HCT116 (cell line): ENCODE measurements at places on chromosomes 5 and 9.

- no peak for DNase-seq
Measured at GRCh38 chr5:67467110-67467509, 270.5 kb upstream of the CD180 start.

DNA sequence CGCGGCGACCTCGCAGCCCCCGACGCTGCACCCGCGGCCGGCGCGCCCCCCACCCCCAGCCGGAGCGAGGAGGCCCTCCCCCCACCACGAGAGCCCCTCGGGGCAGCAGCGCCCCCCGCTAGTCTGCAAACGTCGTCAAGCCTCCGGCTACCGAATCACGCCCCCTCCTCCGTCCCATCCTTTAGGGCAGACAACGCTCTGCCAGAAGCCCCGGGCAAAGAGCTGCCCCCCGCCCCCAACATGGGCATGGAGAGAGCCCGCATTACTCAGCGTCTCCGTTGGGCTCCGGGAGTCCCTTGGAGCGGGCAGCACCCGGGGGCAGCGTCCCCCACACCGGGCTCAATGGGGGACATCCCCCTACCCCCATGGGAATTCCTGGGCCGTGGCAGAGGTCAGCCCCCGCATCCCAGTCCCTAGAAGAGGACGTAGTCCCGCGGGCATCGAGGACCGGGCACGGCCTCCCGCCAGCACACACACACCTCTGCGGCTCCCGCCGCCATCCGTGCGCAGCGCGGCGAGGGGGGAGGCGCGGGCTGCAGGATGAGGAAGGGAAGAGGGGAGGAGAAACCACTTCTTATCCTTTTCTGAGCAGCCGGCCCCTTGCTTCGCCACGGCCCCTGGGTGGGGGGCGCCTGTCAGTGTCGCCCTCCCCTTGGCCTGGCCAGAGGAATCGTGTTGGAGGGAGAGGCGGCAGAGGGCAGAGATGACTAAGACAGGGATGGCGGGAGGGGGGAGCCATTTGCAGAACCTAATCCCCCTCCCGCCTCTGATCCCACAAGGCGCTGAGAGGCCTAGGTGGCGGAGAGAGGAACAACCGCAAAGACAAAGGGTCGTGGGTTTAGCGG is 750 bp downstream of the DNM1 start:
- DNase-seq, result no peak

DNA sequence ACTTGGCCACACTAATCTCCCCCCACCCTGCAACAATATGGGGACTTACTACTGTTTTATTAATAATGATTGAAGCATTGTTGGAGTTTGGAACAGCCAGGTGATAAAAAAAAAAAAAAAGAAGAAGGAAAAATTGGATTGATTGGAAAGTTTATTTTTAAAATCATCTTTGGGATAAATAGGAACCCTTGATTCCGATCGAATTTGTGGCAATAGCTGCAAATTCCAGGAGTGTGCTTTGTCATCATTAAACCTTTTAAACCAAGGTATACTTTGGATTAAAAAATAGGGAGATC is 907 bp upstream of the NR2F1 start:
- no peak for DNase-seq

GRCh38 chr5:52725065-52725746 is 62.5 kb upstream of the ITGA1 start:
- no peak for DNase-seq

- DNase-seq, result no peak
Measured at GRCh38 chr9:125633116-125633745, 73.8 kb downstream of the MAPKAP1 start.

GRCh38 chr5:92567831-92568450 is 1013.1 kb downstream of the NR2F1-AS1 start:
- DNase-seq, result no peak

DNA sequence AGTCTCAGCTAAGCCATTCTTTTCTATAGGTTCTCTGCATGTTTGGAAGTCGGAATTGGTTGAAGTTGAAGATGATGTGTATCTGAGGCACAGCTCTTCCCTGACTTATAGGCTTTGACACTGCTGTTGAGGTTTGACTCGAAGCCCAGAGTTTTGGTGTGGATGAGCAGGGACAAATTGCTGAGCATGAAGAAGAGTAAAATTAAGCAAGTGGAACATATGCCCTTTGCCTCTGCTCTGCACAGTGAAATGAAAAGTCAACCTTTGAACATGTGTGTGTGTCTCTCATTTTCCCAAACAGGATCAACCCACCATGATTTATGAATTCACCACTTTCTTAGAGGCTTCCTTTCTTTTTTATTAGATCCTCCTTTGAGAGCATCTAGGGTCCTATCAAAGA is 8.5 kb downstream of the HMHB1 start:
- no peak for DNase-seq

GRCh38 chr9:110869931-110870330 is 168.3 kb downstream of the LPAR1 start:
- DNase-seq, result no peak

- no peak for DNase-seq
Measured at GRCh38 chr9:131874916-131875670, 135.2 kb upstream of the RAPGEF1 start.

DNA sequence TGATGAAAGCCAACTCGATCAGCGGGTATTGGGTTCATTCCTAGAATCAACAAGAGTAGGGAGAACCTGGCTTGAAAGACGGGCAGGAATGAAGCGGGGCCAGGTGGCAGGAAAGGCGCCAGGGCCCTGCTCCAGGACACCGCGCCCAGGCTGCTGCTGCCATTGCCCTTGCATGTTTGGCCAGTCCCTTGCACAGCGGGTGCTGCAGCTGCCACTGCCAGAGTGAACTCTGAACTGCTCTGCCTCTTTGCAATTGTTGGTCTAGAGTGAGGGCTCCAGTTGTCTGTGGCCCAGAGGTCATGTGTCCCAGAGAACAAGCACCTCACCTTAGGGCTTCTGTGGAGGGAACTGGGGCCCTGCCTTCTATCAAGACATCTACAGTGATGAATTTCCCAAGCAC is 24.0 kb upstream of the CARTPT start:
- no peak for DNase-seq

GRCh38 chr9:132615774-132616173 is 33.4 kb downstream of the BARHL1 start:
- no peak for DNase-seq

DNA sequence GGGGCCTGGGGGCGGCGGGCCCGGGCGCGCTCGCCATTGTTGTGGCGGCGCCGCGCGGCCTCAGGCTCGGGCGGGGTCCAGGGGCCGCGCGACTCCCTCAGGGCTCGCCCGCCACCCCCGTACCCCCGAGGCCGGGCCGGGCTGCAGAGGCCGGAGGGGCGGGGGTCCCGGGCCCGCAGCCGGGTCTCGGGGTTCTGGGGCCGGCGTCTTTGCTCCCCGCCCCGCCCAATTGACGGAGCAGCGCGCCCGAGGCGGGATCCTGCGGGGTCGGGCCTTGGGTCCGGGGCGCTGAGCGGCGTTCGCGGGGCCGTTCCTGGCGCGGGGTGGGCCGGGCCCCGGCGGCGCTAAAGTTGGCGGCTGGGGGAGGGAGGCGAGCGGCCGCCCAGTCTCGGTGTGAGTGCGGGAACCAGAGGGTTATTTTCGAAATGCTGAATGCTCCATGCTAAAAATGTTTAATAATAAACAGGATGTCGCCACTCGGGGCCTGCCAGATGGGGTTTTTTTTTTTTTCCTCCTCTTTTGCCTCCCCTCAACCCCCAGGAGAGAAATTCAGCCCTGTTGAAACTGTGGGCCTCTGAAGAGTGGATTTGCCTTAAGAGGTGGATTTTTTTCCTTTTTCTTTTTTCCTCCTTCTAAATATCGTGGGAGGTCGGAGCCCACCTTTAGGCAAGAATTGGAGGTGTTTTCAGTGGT is 724 bp downstream of the PRRC2B start:
- DNase-seq, result no peak

- DNase-seq, result no peak
Measured at GRCh38 chr9:127980060-127980705, 606 bp downstream of the EEIG1 start.

DNA sequence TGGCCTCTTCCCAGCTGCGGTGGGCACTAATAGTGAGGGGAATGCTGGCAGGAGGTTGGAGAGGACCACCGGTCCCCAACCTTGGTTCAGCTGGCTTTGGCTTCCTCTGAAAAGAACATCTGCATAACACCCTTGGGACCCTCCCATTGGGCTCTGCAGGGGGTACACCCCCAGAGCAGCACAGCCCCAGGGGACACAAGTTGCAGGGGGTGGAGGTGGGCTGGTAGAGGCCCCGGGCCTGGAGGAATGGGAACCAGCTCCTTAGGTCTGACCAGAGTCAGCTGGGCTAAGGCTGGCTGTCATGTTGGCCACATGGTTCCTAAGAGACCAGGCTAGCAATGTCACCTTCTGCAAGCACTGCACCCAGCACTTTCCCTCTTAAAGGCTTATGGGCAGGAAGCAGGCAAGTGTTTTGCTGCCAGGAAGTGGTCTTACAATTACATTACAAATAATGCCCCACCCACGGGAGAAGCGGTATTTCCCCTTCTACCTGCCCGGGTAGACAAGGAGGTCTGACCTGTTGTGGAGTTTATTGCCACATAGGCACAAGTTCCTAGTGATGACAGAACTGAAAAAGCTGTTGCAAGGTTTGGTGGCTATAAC is 18.1 kb downstream of the GCNT4 start:
- DNase-seq, result no peak

GRCh38 chr5:66689522-66690220 is 93.5 kb downstream of the MAST4 start:
- DNase-seq, result no peak

- no peak for DNase-seq
Measured at GRCh38 chr5:179599100-179599499, 24.4 kb downstream of the HNRNPH1 start.

DNA sequence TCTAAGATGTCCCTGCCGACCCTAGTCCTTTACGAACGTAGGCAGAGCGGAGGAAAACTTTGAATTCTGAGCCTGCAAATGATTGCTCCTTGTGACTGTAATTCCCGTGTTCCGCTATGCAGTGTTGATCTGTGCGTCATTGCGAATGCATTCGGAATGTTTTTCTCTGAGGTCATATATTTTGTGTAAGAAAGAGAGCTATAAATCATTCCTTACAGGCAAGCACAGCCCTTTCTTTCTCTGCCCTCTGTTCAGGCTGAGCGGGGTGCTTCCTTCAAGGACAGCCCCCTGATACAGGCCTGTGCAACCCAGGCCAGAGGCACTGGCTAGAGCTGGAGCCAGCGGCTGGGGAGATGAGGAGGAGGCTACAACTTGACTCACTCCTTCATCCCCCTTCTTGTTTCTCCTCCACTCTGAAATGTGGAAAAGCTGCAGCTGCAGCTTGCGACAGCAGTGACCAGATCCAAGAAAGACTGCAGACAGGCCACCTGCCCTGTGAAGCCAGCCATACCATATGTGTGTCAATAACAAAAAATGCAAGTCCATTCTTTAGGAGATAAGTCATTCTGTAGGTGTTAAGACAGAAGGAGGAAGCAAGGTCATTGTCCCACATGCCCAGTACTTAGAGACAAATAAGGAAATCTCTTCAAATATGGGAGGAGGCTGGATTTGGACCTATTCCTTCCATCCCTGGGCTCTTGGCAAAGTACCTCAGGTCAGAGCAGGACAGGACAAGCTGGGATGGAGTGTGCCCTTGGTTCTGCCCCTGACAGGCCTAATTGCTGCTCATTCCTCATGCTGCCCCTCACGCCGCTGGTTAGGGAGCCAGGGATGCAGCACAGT is 345.7 kb upstream of the WWC1 start:
- DNase-seq, result no peak

GRCh38 chr5:180241600-180241999 is 32.6 kb upstream of the RASGEF1C start:
- DNase-seq, result no peak

DNA sequence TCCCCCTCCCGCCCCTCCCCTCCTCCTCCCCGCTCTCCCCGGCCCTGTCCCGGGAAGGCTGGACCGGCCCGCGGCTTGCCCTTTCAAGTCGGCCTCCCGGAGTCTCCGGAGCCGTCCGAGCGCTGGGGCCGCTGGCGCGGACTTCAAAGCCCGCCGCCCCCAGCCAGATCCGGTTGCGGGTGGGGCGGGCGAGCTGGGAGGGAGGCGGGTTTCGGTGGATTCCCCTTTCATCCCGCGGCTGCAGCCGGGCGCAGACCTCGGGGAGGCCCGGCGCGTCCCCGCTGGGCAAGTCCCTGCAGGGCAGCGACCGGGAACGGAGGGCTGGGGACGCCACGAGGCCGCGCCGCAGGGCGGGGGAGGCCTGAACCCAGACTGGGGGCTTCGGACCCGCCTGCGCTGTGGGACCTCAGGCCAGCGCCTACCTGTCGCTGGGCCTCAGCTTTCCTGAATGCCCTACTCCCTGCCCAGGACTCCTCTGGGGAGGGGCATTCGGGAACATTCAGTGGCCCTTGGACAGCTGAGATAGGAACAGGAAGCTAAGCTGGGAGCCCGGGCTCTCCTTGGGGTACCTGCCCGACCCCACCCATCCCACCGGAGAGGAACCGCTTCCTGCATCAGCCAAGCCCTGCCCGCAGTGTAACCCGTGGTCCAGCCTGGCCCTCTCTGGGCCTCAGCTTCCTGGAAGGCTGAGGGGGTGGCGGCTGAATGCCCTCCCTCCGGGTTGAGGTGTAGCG is 23.4 kb downstream of the C9orf50 start:
- peak; percentile 86 for DNase-seq

DNA sequence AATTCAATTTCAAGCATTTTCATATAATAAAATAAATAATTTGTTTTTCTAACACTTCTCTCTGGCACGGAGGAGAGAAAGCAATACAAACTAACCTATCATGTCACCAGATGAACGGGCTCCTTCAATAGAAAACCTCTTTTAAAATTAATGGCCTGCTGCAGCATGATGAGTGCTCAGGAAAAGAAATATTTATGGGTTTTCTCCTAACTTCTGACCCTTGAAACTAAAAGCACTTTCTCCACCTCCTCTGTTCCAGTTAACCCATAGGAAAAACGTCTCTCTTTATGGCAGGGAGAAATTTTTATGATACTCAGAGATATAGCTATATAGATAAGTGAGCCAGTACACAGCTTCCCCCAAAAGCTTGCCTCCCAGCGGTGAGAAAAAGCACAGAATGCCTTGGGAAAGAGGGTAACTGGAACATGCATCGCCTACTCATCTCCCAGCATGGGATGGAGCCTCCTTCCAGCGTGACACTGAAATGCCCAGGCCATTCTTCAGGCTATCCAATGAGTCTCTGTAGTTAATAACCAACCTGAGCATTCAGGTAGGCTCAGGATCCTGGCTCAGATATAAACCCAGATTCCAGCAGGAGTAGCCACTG is 963.0 kb upstream of the DMAC1 start:
- no peak for DNase-seq

- peak; percentile 12 for DNase-seq
Measured at GRCh38 chr5:59724482-59725391, 168.8 kb downstream of the PDE4D start.

- DNase-seq, result no peak
Measured at GRCh38 chr9:95249986-95250385, 67.5 kb downstream of the FANCC start.
